ENCODE measurements at places on chromosomes 2 and 18. TPM values are rescaled to one million over a fixed set of nuclear protein-coding genes. Genes with fewer than 3 reads are reported as not detected.

TTR gene
- not detected for total RNA-seq

ABHD3 gene
- total RNA-seq = 4.9 TPM

KHK gene
- total RNA-seq = 4.0 TPM

INPP5D gene
- 15.0 TPM for total RNA-seq

ANKRD36C gene
- total RNA-seq = 15.4 TPM

TDRD15 gene
- total RNA-seq = not detected

RMDN2 gene
- 3.9 TPM for total RNA-seq
